Activated CD8-positive, alpha-beta memory T cell treated with anti-CD3 and anti-CD28 coated beads for 1 hour (primary cell): ENCODE measurements at places on chromosomes 7 and 10.

GRCh38 chr7:2761131-2761624 is 73.2 kb downstream of the AMZ1 start:
- DNase-seq: no peak

GRCh38 chr7:78081888-78082287 is 283.3 kb downstream of the PHTF2 start:
- DNase-seq: no peak

- no peak for DNase-seq
These were observed 13.7 kb upstream of the MAP3K8 start for GRCh38 chr10:30420266-30420665.

DNA sequence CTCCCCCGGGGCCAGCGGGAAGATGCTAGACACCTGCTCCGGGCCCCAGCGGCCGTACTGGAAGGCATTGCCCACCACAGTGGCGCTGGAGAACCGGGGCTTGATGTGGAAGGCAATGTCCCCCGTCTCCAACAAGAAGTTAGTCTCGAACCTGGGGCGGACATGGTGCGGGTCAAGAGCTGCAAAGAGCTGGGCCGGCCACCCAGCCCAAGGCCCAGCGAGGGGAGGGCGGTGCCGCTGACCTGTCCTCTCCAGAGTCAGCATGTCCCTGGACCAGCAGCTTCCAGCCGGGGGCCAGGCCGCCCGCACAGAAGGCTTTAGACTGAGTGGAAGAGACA is 551 bp downstream of the GRIFIN start:
- no peak for DNase-seq

GRCh38 chr7:130721486-130722277 is 12.3 kb downstream of the KLF14 start:
- no peak for DNase-seq

GRCh38 chr10:76436401-76436811 is 1005.0 kb downstream of the LRMDA start:
- DNase-seq: no peak

DNA sequence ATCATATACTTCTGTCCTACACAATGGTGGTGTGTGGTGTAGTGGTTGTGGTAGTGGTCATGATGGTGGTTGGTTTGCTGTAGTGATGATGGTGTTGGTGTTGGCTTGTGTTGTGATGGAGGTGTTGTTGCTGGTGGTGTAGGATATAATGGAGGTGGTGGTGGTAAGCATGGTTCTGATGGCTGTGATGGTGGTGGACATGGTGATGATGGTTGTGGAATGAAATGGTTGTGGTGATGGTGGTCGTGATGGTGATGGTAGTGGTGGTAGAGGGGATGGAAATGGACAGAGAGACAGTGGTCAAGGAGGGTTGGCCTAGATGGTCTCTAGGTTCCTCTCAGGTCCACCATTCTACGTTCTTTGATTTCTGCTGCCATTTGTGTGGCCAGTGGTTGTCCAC is 44.7 kb downstream of the FAM241B start:
- DNase-seq: no peak

DNA sequence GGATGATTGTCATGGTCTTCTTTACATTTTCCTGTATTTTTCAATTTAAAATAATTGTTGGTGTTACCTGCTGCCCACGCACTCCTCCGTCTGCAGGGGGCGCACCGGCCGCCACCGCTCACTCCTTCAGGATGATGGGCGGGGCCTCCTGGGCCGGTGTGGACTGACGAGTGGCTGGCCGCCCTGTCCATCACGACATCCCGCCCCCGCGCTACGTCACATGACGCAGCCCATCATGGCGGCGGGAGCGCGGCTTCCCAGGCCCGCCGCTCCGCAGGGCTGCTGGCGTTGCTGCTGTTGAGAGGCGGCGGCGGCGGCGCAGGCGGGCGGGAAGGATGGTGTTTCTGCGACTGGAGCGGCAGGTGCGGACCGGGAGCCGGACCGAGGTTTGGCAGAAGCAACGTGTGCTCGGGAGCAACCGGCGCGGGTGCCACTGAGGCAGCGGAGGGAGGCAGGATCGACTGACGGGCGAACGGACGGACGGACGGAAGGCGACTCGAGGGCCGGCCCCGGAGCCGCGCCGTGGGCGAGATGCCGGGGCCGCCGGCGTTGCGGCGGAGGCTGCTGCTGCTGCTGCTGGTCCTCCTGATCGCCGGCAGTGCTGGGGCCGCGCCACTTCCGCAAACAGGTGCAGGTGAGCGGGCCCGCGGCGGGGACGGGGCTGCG is at the start of gene LMTK2:
Gene LMTK2 (plus strand): TSS at position 216 of the 666 bp plus-strand sequence. CDS start 316 bp downstream, at position 532.
- DNase-seq: peak; percentile 97

- DNase-seq: no peak
These were observed 132.9 kb downstream of the MBL2 start for GRCh38 chr10:52639652-52640051.

- no peak for DNase-seq
These were observed 683 bp downstream of the MACROH2A2 start for GRCh38 chr10:70053218-70053840.

- no peak for DNase-seq
These were observed at the start of gene HHEX for GRCh38 chr10:92689663-92690210. TSS of gene HHEX (plus strand) at chr10:92689955. CDS start at chr10:92689987, 32 bp downstream.

DNA sequence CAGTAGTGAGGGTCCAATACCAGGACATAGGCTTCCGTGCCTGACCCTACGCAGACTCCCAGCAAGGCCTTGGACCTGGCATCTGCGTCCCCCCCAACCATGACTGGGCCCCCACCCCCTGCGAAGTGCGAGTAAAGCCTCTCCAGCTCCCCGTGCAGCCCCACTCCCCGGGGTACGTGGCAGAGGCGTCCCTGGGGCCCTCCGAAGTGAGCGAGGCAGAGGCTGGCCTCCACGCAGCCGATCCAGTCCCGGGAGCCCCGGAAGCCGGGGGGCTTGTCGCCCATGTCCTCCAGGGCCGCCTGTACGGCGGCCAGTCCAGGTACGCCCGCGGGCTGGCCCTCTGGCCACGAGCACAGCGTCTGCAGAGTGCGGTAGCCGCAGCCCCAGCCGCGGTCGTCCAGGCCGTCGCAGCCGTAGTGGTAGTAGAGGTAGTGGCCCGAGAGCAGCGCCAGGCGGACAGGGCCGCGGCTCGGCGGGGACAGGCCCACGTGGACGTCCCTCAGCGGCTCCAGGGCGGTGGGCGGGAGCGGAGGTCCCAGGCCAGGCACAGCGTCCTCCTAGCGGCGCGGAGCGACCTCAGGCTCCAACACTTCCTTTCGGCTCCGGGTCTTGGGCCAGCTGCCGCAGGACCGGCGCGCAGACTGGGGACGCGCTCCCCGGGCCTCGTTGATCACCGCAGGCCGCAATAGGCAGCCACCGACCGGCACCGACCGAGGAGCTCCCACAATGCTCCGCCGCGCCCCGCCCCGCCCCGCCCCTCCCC is at the start of gene UFSP1:
Gene UFSP1 (minus strand): TSS at position 728 of the 763 bp plus-strand sequence. CDS start 444 bp downstream, at position 284.
- no peak for DNase-seq

DNA sequence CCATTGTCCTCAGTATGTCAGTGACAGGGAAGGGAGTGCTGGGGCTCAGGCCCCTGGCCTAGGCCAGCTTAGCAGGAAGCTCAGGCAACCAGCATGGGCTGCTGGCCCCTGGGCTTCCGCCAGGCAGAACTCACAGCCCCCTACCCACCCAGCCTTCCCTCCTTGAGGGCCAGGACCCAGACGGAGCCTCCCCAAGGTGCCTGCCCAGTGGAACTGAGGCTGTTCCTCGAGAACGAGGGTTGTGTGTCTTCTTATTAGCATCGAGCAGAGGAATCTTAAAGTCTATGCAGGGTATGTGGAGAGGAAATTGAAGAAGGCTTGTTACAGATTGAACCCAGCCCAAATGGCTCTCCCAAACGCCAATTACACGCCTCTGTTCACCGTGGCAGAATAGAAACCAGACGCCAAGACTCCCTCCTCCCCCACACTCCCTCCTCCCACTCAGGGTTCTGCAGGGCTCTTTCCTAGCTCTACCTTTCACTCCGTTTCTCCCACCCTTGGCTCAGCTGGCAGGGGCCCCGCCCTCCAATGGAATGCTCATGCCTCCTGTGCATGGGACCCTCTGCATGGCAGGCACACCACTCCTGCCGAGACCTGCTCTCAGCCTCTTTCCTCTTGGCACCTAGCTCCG is 134.4 kb downstream of the ZMIZ1 start:
- no peak for DNase-seq

DNA sequence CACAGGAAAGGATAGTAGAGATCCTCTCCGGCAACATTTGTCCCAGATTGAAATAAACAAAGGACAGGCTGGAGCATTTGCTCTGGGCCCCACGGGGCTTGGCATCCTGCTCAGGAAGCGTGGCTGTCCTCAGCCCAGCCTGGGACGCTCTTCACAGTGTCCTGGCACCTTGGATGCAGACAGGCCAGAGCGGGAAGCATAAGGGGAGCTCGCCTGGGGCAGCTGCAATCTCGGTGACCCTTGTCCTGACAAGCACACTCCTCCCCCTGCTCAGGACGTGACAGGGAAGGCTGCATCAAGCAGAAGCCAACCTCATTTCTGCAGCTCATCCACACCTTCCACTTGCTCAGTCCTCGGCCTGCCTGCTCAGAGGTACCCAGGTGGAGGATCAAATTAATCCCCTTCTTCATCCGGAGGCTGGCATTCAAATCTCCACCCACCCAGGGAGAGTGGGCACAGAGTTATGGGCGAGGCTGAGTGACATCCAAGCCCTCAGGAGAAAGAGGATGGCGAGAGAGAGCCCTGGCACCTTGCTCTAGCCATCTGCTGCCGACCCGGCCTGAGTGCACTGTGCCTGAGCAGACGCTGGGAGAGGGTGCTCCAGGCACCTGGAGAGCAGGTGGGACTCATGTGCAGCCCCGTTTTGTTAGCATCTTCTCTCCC is 47.6 kb downstream of the ABRAXAS2 start:
- DNase-seq: no peak

GRCh38 chr7:37424995-37425394 is 23.7 kb downstream of the ELMO1 start:
- DNase-seq: no peak

- no peak for DNase-seq
These were observed 45.1 kb upstream of the AGR3 start for GRCh38 chr7:16926861-16927260.

DNA sequence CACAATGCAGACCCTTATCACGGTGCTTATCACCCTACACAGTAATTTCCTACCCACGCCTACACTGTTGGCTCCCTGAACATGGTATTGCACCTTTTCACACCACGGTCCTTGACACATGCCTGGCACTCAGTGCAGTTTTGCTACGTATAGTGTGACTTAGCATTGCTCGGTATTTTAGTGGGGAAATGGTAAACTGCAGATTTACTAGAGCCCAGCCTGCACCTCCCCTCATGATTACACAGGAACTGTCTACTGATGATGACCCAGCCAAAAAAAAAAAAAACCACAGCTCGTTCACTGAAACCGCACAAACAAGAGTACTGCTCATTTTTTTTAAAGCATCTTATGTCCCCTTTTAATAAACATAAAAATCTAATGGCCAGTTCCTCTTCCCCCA is 124.2 kb upstream of the ZNF746 start:
- DNase-seq: no peak

- DNase-seq: no peak
These were observed 6.8 kb downstream of the IL6 start for GRCh38 chr7:22733761-22734160.

GRCh38 chr7:38020121-38020785 is 99.8 kb downstream of the EPDR1 start:
- no peak for DNase-seq

DNA sequence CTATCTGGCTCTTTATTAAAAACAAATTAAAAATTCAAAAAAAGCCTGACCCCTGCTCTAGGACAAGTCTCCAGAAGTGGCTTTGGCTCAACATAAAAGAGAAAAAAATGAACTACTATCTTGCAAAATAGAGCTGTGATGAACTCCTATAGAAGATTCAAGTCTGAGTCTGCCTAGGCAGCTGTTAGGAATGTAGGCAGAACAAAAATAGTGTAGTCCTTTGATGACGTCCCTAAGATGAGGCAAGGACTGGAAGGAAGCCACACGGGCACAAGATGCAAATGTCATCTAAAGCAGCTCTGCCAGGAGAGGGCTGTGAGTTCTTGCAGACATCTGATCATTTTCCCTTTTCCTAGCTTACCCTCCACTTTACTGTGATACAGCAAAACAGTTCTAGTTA is 20.5 kb downstream of the ASNS start:
- no peak for DNase-seq

GRCh38 chr10:71799608-71800453 is 26.5 kb upstream of the VSIR start:
- no peak for DNase-seq

- DNase-seq: no peak
These were observed 698.1 kb upstream of the NRP1 start for GRCh38 chr10:34032564-34032963.

- DNase-seq: no peak
These were observed 114.6 kb downstream of the EPC1 start for GRCh38 chr10:32232378-32232777.

- no peak for DNase-seq
These were observed 53.1 kb downstream of the MKI67 start for GRCh38 chr10:128072941-128073645.

DNA sequence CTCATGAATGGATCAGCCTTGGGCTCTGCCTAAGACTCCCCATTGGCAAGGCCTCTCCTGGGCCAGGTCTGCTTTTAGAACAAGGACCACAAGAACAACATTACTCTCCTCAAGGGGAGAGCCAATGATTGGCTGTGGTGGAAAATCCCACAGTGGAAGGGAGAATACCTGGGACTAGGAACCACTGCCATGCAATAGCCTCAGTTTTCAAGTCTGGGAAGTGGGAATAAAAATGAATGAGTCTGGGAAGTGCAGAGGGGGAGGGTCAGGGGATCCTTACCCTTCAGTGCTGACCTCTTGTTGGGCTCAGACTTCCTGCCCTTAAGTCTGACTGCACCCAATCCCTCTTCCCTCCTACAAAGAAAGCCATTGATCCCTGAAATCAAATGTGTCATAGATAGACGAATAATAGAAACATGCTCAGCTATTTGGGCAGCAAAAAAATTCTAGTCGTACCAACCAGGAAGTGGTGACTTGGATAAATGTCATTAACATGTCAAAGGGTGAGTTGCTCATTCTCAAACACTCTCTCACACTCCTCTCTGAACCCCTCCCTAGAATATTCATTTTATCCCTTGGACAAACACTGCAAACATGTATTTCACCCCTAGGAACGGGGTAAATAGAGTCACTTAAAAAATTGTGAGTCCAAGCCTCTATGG is 123.6 kb downstream of the SH3PXD2A start:
- no peak for DNase-seq

- no peak for DNase-seq
These were observed 43.5 kb downstream of the KMT2C start for GRCh38 chr7:152392254-152392653.

DNA sequence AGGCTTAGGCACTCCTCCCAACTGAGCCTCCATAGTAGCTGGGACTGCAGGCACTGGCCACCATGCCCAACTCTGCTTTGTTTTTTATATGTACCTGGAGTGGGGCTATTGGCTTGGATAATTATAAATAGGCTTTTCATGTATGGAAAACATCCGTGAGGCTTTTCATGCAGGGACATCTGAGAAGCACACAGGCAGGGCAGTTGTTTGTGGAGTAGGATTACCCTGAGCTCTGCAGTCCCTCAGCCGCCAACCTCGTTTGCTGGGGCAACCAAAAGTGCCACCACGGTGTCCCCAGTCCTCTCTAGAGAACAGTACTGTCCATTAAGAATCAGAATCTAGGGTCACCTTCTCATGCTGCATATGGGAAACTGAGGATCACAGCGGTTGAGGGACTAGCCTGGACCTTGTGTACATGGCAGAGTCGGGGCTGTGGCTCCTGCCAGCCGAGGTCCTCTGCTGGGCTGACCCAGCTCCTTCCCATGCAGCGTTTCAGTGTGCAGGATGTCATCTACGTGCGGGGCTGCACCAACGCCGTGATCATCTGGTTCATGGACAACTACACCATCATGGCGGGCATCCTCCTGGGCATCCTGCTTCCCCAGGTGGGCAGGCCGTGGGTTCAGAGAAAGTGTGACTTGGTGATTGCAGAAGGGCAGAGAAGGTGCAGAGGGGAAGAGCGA is 54.5 kb downstream of the TSPAN15 start:
- no peak for DNase-seq
